ENCODE measurements at places on chromosomes 13 and 19. TPM values are rescaled to one million over a fixed set of nuclear protein-coding genes. Genes with fewer than 3 reads are reported as not detected.

The IL17D gene
- 0.88 TPM for total RNA-seq

The SPACA4 gene
- not detected for total RNA-seq

The PRR36 gene
- 0.47 TPM for total RNA-seq

The OVOL3 gene
- total RNA-seq: 0.45 TPM

The VSTM1 gene
- total RNA-seq: 1.2 TPM

The GJB2 gene
- 1.0 TPM for total RNA-seq

The PCDH9 gene
- total RNA-seq: 5.6 TPM

The ZC3H13 gene
- 11.5 TPM for total RNA-seq

The SELENOV gene
- not detected for total RNA-seq

The FBXO27 gene
- 3.8 TPM for total RNA-seq

The GNA15 gene
- total RNA-seq: 0.15 TPM

The ARL11 gene
- not detected for total RNA-seq

The ZNF580 gene
- 26.3 TPM for total RNA-seq

The MCEMP1 gene
- total RNA-seq: not detected

The ZNF682 gene
- total RNA-seq: not detected

The COX7A1 gene
- not detected for total RNA-seq

The SLC10A2 gene
- total RNA-seq: not detected

Measured in A549 treated with Hydrocortisone at 1 μM for 4 hours (cell line).